ENCODE measurements at places on chromosomes 11 and 22.

- DNase-seq = no peak
Measured at GRCh38 chr22:39454385-39454871, 2.4 kb upstream of the MGAT3 start.

GRCh38 chr11:64660205-64660604 is 62.8 kb downstream of the NRXN2 start:
- DNase-seq = no peak

- no peak for DNase-seq
Measured at GRCh38 chr11:119193001-119193400, 7.7 kb downstream of the NHERF4 start.

DNA sequence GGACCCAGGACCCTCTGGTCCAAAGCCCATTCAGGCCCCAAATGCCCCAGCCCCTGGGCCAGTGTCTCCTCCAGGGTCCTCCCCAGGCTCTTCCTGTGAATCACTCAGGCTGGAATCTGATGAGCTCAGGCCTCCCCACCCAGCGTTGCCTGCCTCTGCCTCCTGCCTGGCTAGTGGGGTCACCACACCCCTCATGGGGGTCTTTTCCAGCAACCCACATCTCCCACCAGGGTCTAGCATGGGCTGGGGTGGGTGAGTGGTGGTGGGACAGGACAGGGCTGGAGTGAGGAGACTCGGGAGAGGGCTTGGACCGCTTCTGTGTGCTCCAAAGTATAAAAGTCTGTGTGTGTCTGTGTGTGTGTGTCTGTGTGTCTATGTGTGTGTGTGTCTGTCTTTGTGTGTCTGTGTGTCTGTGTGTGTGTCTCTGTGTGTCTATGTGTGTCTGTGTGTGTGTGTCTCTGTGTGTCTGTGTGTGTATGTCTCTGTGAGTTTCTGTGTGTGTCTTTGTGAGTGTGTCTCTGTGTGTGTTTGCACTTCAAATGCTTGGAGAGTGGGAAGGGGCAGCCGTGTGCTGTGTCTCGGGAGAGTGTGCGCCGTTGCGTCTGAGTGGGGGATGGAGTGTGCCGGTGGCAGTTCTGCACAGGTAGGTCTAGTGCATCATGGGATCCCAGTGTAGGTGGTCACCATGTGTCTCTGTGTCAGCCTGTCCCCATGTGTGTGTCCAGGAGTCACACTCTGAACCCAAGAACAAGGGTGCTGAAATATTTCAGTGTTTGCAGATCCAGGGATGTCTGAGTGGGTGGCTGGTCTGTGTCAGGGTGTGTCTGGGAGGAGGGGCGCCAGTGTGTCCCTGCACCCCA is 8.8 kb downstream of the RIN1 start:
- no peak for DNase-seq

GRCh38 chr22:45672564-45673481 is 1.2 kb downstream of the ATXN10 start:
- DNase-seq = no peak

DNA sequence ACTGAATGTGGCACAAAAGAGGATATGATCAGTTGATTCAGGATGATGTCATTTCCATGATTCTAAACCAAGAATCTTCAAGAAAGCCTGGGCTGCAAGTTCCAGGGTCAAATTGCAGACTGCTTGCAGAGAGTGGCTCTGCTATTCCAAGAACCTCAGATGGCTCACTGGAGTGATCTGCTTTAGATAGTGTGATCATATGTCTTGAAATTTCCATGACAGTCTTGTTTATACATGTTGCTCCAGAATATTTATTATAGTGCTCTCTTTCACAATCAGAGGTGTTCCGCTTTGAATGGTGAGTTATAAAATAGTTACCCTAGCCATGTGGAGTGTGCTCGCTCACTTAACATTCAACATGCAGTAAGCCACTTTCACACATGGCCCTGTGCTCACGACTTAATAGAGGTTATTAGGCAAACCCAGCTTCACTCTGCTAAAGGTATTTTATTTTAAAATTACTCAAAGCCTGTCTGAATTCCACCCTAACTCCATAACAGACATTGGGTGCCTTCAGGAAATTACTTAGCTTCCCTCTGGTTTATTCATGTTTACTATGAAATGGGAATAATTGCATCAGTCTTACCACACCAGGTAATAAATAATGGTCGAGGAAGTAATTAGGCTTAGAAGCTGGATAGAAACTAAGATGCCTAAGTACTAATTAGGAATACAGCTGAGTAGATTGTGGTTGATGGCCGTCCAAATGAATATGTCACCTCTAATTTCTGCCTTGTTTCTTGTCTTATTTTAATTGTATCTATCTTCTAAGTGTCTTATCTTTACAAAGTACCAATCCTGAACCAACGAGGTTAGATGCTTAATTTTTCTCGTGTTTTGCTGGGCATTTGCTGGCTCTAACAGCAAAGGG is 187.9 kb downstream of the ETS1 start:
- DNase-seq = no peak

GRCh38 chr22:47575291-47575690 is 812.8 kb downstream of the TBC1D22A start:
- no peak for DNase-seq

- DNase-seq = no peak
Measured at GRCh38 chr11:67663532-67664212, 10.8 kb downstream of the ALDH3B2 start.

- no peak for DNase-seq
Measured at GRCh38 chr11:86708669-86709068, 36.3 kb upstream of the ME3 start.

- DNase-seq = no peak
Measured at GRCh38 chr11:91825777-91826176, 398.8 kb upstream of the FAT3 start.

- DNase-seq = no peak
Measured at GRCh38 chr11:58286249-58286648, 18.2 kb upstream of the OR10W1 start.

GRCh38 chr11:2721210-2721916 is 21.6 kb upstream of the KCNQ1OT1 start:
- no peak for DNase-seq

GRCh38 chr11:45616802-45617549 is 48.4 kb downstream of the CHST1 start:
- DNase-seq = no peak

GRCh38 chr11:57340039-57340615 is 2.0 kb downstream of the P2RX3 start:
- DNase-seq = no peak

- no peak for DNase-seq
Measured at GRCh38 chr11:36241497-36241896, 47.7 kb downstream of the COMMD9 start.

GRCh38 chr11:106156290-106156937 is 79.0 kb downstream of the AASDHPPT start:
- DNase-seq = peak; percentile 56

- no peak for DNase-seq
Measured at GRCh38 chr11:89327885-89328284, 150.2 kb downstream of the TYR start.

- no peak for DNase-seq
Measured at GRCh38 chr11:9576701-9577381, 3.4 kb downstream of the WEE1 start.

- DNase-seq = peak; percentile 67
Measured at GRCh38 chr11:67054836-67055523, 1.7 kb upstream of the RHOD start.

DNA sequence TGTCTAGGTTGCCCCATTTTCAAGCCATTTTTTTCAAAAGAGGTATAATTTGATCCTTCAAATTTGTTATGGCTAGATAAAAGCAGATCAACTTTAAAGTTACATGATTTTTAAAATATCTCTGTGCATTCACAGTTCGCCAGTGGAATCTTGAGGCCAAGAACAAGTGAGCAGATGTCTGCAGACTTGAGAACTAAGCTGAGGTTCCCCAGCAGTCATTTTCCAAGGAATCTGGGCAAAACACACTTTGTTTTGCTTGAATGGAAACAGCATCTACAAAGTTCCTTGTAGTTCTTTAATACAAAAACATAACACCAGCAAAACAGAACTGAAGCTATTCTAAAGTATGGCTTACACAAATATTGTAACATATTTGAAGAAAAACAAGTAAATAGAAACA is 7.7 kb downstream of the MPPED2 start:
- DNase-seq = no peak

- no peak for DNase-seq
Measured at GRCh38 chr11:76700177-76701100, 29.9 kb upstream of the LRRC32 start.

- DNase-seq = no peak
Measured at GRCh38 chr11:12276356-12276755, 101.0 kb upstream of the PARVA start.

DNA sequence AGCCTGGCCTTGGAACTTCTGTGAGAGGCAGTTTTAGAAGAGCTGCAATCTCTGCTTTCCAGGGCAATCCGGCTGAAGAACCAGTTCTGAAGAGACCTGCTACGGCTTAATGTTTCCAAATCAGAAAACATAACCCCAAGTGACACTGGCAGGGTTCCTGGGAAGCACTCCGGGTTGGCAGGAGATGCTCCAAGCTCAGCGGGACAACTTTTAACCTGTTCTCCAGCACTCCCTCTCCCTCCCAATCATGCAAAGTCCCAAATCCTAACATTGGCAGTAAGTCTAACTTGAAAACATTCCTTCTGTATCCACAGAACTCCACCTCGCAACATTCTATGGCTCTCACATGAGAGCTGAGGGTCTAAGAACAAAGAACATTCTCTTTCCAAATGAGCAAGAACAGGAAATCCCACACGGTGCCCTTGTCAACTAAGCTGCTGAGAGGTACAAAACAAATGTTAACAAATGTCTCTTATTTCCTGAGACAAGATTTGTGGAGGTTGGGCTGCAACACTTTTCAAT is 48.5 kb upstream of the MN1 start:
- no peak for DNase-seq

- no peak for DNase-seq
Measured at GRCh38 chr11:128174465-128175291, 412.7 kb downstream of the ETS1 start.
